ENCODE measurements at places on chromosomes 11 and 22.

- peak; percentile 60 for DNase-seq
Measured at GRCh38 chr11:60887556-60887955, 18.8 kb downstream of the PRPF19 start.

- peak; percentile 39 for DNase-seq
Measured at GRCh38 chr11:45182902-45183301, 36.5 kb downstream of the PRDM11 start.

- no peak for DNase-seq
Measured at GRCh38 chr22:43447380-43447779, 35.6 kb downstream of the MPPED1 start.

GRCh38 chr11:16812274-16812673 lies 73.8 kb downstream of the C11orf58 start:
- no peak for DNase-seq

DNA sequence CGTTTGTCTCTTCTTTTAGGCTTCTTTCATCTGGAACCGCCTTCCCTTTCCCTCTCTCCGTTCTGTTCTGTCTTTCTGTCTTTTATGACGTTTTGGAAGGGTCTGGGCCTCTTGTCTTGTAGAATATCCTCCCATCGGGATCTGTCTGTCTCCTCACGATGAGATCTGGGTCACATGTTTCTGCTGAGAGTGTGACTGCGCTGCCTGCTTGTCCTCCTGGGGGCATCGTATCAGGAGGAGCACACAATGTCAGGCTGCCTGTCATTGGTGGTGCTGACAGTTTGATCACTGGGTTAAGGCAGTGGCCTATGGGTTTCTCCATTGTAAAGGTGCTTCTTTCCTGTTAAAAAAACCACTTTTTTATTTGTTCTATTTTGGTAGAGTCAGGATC lies 60.4 kb upstream of the PARVG start:
- DNase-seq: no peak

- no peak for DNase-seq
Measured at GRCh38 chr22:20022978-20023613, 2.2 kb downstream of the TANGO2 start.

DNA sequence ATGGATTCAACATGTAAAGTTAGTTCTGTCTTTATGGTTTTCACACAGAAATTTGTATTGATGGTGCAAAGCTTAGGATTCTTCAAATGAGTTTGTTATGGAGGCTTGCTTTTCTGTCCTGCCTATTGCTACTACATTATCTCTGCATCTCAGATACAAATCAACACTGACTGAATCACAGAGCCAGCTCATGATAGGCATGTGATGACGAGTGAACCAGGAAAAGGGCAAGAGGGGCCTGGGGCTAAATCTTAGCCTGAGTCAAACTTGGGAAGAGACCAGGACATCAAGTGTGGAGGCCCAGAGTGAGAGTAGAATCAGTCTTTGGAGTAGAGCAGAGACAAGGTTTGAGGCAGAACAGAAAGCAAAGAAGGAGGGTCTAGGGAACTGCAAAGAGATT lies 107.1 kb upstream of the CD44 start:
- no peak for DNase-seq

DNA sequence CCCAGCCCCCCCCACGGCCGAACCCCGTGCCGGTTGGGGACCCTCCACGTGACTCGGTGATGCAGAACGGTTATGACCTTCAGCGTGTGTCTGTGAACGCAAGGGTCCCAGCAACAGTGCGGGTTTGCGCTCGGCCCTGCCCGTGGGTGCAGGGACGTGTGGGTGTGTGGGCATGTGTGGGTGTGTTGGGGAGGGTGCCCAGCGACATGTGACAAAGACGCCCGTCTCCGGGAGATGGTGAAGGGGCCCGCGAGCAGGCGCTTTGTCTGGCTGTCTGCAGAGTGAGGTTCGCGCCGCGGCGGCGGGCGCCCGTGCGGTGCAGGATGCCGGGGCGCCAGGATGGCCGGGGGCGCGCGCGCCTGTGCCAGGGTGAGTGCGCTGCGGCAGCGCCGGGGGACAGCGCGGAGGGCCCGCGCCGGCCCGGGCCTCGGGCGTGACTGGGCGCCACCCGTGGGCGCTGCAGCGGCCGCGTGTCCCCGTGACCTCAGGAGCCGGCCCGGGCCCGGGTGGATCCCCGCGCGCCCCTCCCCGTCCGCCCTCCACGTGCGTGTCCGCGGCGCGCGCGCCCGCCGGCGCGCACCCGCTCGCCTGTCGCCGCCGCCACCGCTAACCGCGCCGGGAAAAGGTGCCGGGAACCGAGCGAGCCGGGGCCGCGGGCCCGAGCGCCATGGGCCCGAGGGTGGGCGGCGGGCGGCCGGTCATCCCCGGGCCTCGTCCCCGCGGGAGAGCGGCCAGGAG lies at the start of gene LRFN4:
Gene LRFN4 (plus strand): TSS at position 569 of the 738 bp plus-strand sequence. CDS start 681 bp downstream, outside the sequence.
- DNase-seq: peak; percentile 69

DNA sequence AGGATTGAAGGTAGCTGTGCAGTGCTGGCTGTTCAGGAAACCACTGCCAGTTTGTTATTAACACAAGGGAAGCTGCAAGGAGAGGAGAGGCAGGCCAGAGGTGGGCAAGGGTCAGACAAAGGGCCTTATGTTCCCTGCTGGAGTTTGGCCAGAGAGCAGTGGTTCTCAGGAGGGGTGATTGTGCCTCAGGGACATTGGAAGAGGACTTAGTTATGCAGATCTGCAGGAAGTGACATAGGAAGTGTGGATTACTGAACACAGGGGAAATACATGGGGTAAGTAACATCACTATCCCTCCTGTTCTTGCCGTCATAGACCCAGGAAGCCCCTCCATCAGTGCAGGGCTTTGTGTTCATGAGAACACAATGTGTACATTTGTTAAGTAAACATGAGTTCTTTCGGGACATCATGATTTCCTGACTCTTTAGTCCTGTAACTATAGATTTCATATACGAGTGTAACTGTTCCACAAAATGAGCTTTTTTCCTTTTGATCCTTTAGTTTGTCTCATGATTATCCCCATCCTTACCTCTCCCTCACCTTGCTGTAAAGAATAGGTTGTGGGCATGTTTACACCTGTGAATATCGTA lies 5.9 kb downstream of the SRRD start:
- DNase-seq: no peak

DNA sequence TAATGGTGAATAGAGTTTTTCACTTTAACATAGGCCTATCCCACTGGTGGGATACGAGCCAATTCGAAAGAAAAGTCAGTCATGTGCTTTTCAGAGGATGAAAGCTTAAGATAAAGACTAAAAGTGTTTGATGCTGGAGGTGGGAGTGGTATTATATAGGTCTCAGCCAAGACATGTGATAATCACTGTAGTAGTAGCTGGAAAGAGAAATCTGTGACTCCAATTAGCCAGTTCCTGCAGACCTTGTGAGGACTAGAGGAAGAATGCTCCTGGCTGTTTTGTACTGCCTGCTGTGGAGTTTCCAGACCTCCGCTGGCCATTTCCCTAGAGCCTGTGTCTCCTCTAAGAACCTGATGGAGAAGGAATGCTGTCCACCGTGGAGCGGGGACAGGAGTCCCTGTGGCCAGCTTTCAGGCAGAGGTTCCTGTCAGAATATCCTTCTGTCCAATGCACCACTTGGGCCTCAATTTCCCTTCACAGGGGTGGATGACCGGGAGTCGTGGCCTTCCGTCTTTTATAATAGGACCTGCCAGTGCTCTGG lies at the start of gene TYR:
Gene TYR (plus strand): TSS at position 185 of the 541 bp plus-strand sequence. CDS start 79 bp downstream, at position 264.
- DNase-seq: no peak

GRCh38 chr11:116107229-116107628 lies 603.0 kb upstream of the CADM1 start:
- no peak for DNase-seq

DNA sequence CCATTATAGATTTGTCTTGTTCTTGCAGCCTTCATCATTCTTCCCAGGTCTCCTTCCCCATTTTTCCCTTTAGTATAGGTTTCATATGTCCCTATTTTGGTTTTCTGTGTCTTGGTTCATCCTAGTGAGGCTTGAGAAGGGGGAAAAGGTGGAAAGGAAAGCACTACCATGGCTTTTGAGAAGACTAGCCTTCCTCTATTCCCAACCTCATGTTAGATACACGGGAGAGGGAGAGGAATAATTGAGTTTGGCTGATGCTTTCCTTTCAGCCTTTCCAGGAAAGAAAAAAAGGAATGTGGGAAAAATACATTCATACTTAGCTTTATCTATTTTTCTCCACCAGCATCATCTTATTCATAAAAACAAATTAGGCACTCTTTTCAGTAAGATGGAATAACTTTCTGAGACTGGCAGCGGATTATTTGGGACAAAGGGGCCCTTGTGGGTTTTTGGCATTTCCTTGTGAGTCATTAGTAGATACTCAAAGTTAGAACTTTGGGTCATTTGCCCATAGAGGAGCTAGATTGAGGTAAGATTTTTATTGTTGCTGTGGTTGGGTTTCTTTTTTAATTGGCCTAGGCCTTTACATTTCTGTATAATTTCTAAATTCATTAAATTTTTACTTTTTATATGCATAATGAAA lies 23.8 kb downstream of the CAPRIN1 start:
- no peak for DNase-seq
